Endodermal cell (in vitro differentiated cells): ENCODE measurements at places on chromosomes 1 and 21.
A peak's percentile ranks its signal among the peaks of the same experiment; 100 is the strongest.

- DNase-seq = no peak
These were observed 30.3 kb downstream of the YARS1 start for GRCh38 chr1:32786856-32787255.

GRCh38 chr1:111139956-111140679, at the start of the genes CEPT1 and DRAM2:
CEPT1 (plus strand) TSS chr1:111140223; CDS start chr1:111147715, 7,492 bp downstream.
DRAM2 (minus strand) TSS chr1:111140093; CDS start chr1:111131554, 8,539 bp downstream.
- DNase-seq = peak; percentile 98

DNA sequence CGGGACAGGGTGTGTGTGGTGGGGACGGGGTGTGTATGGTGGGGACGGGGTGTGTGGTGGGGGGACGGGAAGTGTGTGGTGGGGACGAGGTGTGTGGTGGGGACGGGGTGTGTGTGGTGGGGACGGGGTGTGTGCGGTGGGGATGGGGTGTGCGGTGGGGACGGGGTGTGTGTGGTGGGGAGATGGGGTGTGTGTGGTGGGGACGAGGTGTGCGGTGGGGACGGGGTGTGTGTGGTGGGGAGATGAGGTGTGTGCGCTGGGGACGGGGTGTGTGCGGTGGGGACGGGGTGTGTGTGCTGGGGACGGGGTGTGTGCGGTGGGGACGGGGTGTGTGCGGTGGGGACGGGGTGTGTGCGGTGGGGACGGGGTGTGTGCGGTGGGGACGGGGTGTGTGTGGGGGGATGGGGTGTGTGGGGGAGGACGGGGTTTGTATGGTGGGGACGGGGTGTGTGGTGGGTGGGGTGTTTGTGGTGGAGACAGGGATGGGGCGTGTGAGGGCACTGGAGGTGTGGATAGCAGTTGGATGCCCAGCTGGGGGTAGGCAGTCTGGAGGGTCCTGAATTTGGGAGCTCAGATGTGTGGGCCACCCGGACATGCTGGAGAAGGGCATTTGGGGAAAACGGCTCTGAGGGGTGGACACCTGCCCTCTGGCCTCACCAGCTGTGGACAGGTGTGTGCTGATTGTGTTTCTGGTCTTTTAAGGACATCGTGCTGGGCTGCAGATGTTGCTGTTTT, 16.9 kb downstream of the IBA57 start:
- DNase-seq = no peak

DNA sequence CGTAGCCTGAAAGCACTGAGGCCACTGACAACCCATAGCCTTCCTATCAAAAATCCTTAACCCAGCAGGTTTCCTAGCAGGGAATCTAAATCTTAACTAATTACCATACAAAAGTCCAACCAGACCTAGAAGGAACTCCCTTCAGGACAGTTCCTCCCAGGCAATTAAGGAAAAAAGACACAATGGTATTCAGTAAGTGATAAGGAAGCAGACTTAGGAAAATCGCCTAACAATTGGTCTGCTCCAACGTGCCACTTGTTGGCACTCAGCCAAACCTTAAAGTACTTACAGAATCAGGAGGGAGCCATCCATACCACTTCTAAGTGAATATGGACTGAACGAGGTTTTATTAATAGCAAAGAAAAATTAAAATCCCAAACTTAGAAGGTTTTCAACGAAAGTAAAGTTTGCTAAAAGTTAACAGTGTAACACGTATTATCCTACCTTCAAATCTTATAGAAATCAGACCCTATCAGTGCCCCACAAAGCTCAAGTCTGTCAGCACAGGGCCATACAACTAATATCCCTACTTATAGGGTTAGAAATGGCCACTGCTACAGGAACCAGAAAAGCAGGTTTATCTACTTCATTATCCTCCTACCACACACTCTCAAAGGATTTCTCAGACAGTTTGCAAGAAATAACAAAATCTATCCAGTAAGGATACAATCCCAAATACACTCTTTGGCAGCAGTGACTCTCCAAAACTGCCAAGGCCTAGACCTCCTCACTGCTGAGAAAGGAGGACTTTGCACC, 29.0 kb downstream of the SPATA6 start:
- DNase-seq = peak; percentile 50

DNA sequence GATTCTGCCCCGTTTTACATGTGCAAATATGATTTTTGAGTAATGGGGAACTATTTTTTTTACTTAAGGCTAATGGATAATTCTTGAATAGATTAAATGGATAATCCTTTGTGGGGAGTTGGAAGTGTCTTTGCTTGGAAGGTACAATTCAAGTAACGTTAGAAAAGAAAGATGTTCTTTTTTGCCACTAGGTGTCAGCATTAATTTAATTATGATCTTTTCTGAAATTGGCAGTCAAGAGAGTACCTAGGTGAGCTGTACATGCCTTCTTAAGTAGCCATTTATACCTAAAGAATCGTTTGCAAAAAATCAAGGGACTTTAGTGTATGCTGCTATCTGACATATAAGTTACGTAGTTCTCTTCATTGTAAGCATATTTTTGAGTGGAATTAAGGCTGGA, 2.2 kb downstream of the FBXO28 start:
- no peak for DNase-seq

DNA sequence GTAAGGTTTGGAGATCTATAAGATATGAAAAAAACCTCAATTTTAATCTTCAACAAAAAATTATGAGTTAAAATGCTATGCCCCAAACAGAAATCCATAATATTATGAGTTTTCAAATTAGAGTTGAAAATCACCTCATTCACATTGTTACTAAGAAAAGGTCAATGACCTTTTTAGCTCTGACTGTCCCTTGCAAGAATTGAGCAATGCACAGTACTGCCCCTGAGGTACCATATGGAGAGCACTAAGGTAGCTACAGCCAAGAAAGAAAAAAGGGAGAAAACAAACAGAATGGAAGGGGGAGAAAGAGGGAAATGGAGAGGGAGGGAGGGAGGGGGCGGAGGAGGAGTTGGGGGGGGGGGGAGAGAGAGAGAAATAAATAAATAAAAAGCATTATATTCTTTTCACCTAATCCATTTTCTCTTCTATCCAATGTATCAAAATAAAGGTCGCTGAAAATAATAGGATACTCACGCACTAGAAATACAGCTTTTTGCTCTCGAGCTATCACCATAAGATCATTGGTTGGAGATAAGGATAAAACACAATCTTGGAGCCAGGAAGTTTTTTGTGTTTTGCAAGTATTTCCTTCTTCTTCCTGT, 58.8 kb downstream of the RAB3GAP2 start:
- DNase-seq = no peak

- DNase-seq = no peak
These were observed 47.0 kb upstream of the BCAR3 start for GRCh38 chr1:93728480-93729131.

- no peak for DNase-seq
These were observed 2.3 kb upstream of the BCAN start for GRCh38 chr1:156639601-156640101.

- DNase-seq = no peak
These were observed 1727.2 kb downstream of the NCAM2 start for GRCh38 chr21:22725436-22725835.

DNA sequence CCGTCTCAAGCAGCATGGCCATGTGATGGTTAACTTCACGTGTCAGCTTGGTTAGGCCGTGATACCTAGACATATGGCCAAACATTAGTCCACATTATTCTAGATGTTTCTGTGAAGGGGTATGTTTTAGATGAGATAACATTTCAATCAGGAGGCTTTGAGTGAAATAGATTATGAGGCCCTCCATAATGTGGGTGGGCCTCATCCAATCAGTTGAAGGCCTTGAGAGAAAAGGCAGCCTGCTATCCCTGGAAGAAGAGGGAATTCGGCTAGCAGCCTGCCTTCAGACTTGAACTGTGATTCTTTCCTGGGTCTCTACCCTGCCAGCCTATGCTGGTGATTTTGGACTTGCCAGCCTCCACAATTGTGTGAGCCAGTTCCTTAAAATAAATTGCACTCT, 90.1 kb downstream of the ZSCAN20 start:
- no peak for DNase-seq

DNA sequence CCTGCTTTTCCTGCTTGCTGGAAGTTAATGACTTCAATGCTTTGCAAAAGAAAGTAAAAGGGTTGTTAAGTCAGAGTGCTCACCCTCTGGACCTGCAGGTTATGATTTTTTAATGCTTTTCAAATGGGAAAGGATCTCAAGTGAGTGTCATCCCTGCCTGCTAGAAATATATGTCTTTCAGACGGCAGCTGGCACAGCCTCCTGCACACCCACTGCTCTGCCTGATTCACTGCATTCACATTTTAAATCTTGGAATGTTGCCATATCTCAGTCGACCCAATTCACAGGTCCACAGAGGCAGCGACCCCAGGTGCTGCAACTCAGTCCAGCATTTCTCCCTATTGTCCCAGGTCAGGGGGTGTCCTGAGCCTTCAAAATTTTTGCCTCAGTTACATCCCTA, 10.7 kb downstream of the DUSP23 start:
- no peak for DNase-seq

GRCh38 chr1:68197461-68197860, 34.9 kb downstream of the WLS start:
- DNase-seq = no peak

DNA sequence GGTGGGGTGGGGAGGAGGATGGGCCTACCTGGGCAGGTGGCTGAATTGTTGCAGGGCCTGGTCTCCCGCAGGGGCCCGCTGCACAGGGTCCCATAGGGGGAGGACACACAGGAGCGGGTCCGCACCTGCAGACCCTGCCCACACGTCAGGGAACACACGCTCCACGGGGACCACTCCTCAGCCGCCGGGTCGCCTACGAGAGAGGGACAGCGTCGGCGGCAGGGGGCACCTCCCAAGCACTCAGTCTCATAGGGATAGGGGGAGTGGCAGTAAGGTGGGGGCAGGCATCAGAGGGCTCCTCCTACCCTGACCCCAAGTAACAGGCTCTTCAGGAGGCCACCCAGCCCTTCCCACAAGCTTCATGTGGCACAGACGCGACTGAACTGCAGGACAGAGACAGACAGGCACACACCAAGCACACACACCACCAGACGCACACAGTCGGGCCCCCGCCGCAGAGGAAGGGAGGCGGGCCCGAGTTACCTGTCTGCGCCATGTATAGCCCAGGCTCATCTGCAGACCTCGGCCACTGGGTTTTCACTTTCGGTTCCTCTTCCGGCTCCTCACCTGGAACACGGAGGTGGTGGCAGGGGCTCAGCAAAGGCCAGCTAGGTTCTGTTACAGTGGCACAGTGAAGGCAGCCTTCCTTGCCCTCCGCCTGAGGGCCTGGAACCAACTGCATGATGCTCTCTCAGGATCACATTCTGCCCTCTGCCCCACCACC, 19.8 kb downstream of the ADGRB2 start:
- no peak for DNase-seq

DNA sequence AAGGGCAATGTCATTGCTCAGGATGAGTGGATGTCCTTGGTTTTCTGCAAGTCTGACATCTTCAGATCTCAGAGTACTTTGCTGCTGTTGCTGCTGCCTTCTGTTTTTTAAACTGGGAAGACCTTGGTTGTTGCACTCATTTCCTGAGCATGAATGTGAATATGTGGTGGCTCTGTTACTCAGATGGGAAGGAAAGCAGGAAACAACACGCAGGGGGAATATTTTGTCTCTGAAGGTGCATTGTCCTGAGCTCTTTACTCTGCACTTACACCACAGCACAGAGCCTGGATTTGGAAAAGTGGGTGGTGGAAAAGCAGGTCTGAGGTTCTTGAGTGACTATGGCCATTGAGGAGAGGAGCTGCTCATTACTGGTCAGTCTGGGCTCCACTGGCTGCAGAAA, 36.3 kb downstream of the PTGFRN start:
- no peak for DNase-seq
